ENCODE measurements at places on chromosomes 16 and 17.

DNA sequence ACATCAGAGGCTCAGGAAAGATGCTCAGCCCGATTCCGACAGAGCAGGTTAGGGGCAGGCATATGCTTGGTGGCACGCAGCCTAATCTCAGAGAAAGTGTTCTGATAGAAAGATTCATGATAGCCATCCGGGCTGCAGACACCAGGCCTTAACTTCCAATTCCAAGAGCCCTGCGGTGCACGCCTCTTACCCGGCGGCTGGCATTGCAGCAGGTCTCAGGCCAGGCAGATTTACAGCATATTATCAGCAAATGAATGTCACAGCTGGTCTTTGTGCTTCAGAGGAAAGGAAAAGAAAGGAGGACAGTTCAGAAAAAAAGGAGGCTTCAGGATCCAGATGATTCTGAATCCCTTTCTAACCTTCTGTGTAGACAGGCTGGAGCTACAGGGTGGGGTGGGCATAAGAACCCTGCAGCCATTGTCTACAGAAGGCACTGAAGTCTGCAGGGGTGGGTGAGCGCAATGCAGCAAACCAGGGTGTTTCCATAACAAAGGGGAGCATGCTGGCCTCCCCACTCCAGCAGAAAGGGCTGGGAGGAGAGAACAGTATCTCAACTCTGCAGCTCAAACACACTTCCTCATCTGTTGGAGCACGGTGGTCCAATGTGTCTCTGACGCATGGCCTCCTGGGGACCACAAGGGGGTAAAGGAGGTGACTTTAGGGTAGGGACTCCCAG, 277.4 kb upstream of the XYLT1 start:
- DNase-seq, result no peak

GRCh38 chr17:50256826-50257618, 17.2 kb upstream of the TMEM92 start:
- no peak for DNase-seq

DNA sequence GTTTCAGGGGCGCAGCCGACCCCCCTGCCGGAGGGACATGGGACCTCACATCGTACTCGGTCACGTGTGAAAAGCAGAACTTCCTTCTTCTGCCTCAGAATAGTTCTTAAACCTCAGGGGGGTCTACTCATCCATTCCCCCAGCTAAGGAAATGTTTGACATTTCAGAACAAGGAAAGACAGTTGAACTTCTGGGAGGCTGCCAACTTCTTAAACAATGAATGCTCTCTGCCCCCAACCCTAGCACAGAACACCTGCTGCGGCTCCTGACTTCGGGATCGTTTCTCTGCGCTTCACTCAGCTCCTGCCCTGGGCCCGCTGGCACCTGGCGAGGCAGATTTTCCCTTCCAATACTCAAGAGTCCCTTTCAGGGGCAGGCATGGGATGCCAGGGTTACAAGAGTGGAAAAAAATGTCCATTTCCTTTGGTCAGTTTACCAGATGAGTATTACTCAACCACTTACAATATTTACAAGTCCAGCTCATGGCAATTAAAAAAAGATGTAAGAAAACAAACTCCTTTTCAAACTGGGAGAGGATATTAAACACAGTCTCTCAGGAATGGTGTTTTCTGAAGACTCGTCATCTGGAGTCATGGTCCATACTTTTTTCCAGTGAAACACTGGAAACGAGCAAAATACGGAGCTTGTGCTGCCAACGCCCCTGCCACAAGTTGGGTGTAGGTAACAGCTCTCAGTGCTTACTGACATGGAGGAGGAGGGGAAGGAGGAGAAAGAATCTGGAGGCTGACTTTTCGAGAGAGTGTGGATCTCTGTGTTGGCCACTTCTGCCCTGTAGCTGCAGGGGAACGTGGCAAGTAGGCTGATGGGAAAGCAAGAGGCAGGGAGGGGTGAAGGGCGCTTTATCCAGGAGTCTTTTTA, 235.7 kb downstream of the NTN1 start:
- no peak for DNase-seq

GRCh38 chr17:78985395-78985794, 5.7 kb upstream of the LGALS3BP start:
- DNase-seq, result no peak

GRCh38 chr16:85055493-85056210, 28.1 kb downstream of the KIAA0513 start:
- DNase-seq, result no peak

- DNase-seq, result no peak
These were observed 17.9 kb upstream of the SPN start for GRCh38 chr16:29644973-29645693.

DNA sequence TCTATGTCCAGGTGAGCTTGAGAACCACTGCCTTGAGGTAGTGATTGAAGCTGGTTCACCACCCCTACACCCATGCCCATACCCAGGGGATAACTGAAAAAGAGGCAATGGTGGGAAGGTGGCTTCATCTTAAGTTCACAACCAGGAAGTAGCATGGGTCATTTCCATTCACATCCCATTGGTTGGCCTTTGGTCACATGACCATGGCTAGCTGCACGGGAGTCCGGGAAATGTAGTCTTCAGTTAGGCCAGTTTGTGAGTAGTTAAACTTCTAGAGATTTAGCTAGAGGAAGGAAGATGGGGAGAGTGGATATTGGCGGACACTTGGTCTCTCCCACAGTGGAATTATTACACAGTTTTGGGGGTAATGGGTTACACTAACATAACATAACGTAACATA, 92.9 kb downstream of the RGS9 start:
- DNase-seq, result no peak

DNA sequence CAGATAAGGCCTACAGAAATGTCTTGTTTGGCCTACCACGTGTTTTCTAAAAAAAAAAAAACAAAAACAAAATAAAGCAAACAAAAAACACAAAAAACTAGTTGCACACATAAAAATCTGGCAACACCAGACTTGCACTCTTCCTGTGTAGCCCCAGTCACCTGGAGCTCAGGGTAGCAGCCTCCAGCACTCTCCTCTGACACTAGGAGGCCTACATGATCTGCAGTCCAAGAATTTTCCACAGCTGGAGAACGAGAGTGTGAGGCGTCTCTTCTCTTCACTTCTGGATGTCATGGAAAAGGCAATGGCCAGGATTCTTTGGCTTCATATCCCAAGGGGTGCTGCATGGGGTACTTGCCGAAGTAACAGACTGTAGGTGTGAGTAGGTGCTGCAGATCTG, 310.2 kb upstream of the SALL1 start:
- no peak for DNase-seq

GRCh38 chr17:43927060-43927864, 15.0 kb downstream of the PPY start:
- no peak for DNase-seq

DNA sequence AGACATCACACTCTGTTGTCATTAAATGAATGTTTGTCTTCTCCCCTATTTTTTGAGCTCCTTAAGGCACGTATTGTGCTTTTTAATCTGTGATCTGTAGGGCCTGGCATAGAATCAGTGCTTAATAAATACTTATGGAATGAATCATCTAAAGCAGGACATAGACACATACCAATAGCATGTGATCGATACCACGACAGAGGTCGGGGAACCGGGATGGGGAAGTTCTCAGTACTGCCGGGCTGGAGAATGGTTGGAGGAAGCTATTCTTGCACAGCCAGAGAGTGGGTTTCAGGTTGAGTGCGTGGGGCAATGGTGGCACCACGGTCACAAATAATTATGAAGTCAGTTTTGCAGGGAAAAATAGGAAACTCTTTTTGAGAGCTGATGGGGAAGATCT, 26.8 kb downstream of the NLRP1 start:
- no peak for DNase-seq

- no peak for DNase-seq
These were observed 81.0 kb downstream of the TMEM100 start for GRCh38 chr17:55641676-55642081.

GRCh38 chr17:63120406-63120805, 154.4 kb downstream of the TANC2 start:
- no peak for DNase-seq

GRCh38 chr16:67477960-67478554, 2.9 kb downstream of the ATP6V0D1 start:
- no peak for DNase-seq

GRCh38 chr16:49967012-49967559, 57.9 kb upstream of the CNEP1R1 start:
- DNase-seq, result no peak

- no peak for DNase-seq
These were observed 1.1 kb upstream of the FOXJ1 start for GRCh38 chr17:76142039-76142584.

GRCh38 chr16:48500981-48501380, 109.0 kb downstream of the N4BP1 start:
- no peak for DNase-seq

DNA sequence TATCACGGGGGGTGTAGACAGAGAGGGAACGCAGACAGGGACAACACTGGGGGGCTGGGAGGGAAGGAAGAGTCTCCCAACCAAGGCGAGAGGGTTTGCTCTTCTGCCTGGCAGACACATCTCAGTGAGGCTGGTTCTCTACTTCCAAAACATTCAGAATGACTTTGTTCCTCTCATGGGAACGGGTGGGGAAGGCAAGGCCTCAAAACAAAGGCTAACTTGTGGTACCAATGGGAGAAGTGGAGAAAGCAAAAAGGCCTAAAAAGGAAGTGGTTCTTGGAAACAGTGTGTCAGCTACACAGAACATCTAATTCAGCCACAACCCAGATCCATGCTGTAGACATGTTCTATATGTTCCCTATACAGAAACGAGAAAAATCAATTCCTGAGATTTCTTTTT, 7.5 kb downstream of the FLOT2 start:
- DNase-seq, result no peak

DNA sequence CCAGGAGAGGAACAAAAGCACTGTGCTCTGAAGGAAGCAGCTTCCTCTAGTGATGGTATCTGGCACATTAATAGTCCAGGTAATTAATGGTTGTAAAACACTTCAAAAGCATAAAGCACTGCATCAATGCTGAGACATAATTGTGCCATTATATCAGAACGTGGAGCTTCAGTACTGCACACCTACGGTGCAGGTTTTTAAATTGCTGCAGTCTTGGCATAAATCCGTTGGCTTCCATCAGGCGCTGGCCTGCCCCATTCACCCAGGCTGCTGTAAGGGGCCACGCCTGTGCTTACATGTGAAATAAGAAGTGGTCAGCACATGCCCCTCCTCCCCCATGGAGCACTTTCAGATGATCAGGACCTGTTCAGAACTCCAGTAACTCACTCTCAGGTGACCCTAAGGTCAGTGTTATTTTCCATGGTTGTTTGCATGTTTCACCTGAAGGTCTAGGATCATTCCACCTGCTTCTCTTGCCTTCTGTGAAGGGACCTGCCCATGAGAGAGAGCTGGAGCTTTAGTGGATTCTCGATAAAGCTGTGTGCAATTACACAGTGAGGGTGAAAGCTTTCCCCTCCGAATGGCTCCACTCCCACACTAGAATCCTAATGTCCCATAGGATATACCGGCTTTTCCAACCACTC, 345.3 kb downstream of the CA10 start:
- DNase-seq, result no peak

- DNase-seq, result no peak
These were observed 609.2 kb downstream of the TOX3 start for GRCh38 chr16:51937771-51938170.

DNA sequence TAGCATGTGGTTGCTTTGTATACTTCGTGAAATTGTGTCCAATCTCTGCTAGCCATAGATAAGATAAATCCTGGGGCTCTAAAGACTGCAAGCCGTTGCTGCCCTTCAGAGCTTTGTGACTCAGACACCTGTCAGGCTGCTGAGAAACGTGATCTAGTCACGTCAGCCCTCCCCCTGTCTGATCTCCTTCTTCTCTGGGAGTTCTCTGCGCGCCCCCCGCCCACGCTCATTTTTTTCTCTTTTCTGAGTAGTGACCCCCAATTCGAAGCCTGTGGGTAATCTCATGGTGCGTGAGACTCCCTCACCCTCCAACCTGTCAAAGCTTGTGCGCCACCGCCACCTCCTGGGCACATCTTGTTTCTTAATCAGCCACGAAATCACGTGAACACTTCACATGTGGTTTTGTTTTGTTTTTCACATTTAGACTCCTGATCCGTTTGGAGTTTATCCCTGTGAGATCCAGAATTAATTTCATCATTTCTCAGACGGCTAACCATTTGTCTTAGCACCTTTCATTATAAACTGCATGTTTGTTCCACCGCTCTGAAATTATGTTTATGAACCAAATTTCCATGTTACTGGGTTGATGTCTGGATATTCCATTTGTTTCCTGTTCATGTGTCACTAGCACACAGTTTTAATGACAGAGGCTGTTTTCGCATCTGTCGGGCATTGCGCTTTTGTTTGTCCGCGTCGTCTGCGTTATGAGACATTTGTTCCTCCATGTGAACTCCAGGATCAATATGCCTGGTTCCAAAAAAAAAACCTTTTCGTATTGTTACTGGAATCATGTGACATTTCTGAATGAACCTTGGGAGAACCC, 977 bp upstream of the ZNF778 start:
- no peak for DNase-seq

- DNase-seq, result no peak
These were observed 31.1 kb upstream of the CARMIL2 start for GRCh38 chr16:67613808-67614207.

- no peak for DNase-seq
These were observed 2.0 kb upstream of the KRT24 start for GRCh38 chr17:40705584-40705983.

DNA sequence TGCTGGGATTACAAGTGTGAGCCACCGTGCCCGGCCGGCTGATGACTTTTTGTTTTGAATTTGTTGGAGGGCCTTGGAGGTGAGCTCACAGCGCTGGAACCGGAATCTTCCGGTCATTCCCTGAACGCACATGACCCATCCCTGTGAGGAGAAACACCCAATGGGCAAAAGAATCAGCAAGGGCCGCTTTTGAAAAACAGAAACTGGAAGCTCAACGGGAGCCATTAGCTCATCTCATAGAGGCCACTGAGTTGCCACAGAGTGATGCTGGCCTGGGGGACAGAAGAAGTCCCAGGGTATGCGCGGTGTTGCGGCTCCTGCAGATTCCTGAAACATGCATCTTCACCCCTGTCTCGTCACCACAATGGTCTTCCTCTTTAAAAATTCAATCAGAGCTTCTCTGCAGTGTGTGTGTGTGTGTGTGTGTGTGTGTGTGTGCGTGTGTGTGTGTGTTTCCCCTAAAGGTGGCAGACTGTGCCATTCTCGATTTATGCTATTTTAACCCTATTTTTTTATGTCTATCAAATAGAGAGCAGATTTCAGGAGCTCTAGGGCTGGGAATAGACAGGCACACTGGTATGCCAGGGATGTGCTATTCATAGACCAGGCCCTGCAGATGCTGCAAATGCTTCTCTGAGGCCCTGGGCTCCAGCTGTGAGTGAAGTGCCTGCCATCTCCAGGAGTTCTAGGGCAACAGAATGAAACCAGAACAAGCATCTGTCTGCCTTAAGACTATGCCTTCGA, 68.3 kb downstream of the MARCHF10 start:
- no peak for DNase-seq

- DNase-seq, result no peak
These were observed 80.5 kb downstream of the MYH13 start for GRCh38 chr17:10292057-10292937.

DNA sequence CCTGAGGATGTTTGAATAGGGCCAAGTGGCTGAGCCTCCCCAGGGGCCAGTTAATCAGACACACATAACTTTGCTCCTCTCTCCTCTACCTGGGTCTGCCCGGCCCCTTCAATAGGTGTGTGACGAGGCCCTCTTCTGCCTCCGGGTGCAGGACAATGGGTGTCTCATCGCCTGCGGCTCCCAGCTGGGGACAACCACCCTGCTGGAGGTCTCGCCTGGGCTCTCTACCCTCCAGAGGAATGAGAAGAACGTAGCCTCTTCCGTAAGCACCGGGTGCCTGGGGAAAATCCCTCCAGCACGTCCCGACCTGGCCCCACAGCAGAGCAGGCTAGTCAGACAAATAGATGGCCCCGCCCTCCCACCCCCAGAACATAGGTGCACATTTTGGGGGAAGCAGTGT, 16.1 kb upstream of the KIF19 start:
- DNase-seq, result no peak
